ENCODE measurements at places on chromosomes 4 and X.
A peak's percentile ranks its signal among the peaks of the same experiment; 100 is the strongest.

DNA sequence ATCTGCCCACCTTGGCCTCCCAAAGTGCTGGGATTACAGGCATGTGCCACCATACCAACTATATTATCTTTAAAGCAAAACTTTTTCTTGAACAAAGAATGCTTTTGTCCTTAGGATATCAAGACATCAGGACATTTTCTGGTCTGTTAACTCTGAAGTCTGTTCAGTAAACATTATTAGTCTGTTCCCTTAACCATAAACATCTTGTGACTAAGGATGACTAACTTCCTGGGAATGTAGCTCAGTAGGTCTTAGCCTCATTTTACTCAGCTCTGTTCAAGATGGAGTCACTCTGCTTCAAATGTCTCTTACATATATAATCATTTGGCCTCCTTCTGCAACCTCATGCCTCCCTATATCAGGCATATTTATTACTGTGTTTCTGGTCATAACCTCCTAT, 122.9 kb downstream of the UBE2NL start:
- DNase-seq, result peak; percentile 79

DNA sequence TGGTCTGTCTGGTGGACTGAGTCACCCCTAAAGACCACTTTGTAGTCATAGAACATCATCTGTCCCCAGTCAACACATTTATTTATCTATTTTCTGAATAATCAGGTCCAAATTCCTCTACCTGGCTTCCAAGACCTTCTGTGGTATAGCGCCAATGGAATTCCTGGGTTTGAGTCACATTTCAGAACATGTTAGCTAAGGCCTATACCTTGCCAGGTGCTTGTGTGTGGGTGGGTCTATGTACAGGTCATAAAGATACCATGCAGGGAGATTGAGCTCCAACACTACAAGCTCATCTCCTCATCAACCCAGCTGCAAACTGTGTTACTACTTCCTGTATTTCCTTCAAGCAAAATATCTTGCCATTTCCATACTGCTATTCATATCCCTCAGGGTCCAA, 113.3 kb downstream of the TRAPPC11 start:
- no peak for DNase-seq

DNA sequence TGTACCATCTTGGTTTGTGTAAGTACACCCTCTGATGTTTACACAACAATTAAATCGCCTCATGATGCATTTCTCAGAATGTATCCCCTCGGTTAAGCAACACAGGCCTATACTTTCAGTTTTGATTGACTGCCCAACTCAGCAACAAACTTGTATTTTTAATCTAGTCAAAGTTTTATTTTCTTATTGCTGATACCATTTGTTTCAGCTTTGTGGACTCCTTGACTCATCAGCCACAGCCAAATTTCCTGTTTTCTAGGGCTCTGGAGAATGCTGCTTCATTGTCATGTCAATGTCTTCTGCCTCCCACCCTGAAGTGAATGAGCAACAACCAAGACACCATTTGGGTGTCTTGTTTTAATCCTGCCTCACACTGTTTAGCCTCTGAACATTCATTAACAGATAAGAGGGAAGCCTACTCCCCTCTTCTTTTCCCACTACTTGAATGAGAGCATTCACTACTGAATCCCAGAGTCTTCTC, 14.0 kb downstream of the BBS12 start:
- DNase-seq, result peak; percentile 49

DNA sequence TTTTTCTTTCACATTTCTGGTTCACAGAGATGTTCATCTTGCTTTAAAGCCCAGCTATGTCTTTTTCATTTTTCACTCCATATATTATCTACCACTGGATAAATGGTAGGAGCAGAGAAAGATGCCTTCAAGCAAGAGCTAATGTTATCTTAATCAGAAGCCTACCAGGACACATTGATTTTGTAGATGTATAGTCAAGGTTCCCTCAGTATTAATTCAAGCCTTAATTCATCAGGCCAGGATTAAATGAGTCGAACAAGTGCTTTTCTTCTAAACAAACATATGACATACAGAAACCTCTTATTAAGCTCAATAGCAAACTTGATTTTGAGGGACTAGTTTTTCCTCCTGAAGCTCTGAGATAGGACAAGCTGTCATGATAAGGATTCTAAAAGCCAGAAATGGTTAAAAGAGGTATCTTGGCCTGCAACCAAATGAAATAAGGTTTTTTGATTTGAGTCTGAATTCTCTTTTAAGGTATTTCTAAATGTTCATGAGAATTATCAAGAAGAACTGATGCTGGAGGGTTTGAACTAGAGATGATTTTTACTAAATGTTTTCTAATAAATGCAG, 81.7 kb upstream of the FTHL17 start:
- DNase-seq, result no peak

DNA sequence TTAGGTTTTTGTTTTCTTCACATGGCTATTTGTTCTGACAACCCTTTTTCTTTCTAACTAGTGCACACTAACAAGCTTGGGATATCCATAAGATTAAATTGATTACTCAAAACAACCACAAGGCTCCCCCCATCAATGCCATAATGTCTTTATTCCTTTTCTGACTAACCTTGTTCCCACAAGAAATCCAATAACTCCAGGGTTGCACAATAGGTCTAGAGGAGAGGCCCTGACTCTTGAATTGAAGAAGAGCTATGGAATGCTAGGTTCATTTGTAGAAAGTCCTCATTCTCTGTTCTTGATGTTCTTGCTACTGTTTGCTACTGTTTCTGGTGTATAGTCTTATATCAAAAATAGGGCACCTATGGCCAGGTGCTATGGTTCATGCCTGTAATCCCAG, 71.0 kb downstream of the PRRG1 start:
- peak; percentile 0 for DNase-seq

DNA sequence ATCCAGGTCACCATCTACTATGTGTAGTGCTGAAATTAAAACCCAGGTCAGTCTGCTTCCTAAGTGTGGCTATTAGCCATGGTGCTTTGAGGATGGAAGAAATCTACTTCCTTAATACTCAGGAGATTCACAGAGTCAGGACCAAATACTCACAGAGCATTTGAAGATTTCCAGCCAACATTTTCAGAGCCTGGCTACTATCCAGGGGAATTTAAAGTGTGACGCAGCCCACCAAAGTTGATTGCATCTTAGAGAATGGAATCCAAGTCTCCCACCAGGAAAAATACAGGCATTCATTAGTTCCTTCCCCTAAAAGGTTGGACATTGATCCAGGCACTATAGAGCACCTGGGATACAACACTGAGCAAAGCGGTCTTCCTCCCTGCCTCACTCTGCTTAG, 83.8 kb downstream of the HS3ST1 start:
- DNase-seq, result no peak

DNA sequence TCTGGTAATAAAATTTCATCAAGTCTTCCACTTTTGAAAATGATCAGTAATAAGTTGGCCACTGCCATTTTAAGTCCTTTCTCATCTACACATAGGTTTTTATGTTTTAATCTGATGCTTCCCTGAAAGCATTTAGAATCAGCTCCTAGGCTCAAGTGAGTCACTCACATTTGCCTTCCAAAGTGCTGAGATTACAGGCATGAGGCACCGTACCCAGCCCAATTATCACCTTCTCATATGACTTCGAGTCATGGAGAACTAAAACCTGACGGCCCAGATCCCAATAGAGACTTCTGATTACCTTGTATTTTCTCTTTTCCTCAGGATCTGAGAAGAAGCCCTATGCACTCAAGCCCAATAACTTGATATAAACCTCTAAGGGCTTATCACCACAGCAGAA, 140.8 kb downstream of the OPHN1 start:
- DNase-seq, result peak; percentile 23

DNA sequence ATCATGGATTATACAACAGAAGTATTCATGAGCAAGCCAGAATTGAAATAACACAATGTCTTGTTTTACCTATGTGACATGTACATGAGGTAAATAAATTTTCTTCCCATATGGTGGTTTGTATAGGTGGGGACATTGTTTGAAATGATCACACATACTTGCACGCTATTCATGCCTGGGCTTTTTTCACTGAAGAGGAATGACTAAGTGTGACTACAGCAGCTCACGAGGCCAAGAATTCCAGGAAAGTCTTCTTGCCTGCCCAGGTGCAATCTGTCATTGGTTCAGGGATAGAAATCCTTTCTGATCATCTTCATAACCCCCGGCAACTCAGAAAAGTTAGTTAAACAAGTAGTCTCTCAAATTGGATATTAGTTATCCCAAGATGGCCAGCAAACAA, 36.3 kb upstream of the AREG start:
- peak; percentile 85 for DNase-seq

- no peak for DNase-seq
Observed at GRCh38 chrX:11609109-11609508, 56.6 kb downstream of the ARHGAP6 start.

- peak; percentile 50 for DNase-seq
Observed at GRCh38 chrX:666762-667720, 36.5 kb downstream of the SHOX start.

DNA sequence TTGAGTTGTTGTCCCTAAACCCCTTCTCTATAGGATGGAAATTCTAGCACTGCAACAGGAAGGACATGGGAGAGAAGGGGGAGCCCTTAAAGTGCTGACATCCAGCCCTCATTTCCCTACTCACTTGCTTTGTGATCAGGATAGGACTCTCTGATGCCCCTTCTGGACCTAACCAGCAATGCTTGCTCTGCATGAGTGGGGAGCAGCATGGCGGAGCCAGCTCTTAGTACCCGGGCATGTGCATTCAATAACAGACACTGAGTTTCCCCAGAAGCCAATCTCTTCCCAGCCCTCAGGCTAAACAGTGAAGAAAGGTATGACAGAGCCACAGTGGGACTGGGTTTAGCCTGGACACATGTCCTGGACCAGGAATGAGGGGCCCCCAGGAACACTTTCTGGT, 14.0 kb downstream of the SOD3 start:
- peak; percentile 15 for DNase-seq

DNA sequence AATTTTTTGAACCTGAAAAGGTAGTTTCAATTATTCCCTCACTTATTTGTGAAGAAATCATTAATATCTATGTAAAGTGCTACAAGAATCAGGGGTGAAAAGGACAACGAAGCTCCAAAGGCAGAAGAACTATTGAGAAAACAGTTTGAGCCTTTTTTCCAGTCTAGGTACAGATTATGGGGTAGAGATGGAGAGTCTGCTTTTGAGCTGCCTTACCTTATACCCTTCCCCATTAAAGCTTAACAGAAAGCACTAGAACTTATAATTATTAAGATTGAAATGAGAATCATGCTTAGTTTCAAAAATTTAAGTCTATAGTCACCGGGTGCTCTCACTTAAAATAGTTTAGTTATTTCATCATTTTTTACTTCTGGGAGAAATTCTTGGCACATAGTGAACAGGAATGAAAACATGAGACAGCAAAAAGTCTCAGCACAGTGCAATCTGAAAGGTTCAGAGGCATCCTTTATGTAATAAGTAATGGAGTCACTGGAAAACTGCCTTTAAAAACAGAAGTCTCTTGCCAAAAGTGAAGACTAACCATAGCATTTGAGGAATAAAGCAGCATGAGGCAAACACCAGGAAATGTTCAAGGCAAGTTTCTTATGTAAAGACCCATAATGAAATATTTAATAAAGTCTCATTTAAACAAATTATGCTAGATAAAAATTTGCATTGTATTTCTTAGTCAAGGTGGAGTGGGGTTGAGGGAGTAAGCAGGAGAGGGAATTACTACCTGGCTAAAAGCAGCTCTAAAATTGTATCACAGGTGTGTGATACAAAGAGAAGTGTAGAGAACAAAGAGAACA, 5.1 kb upstream of the DCLK2 start:
- peak; percentile 47 for DNase-seq

GRCh38 chr4:90122355-90122748, 4.8 kb upstream of the CCSER1 start:
- DNase-seq, result peak; percentile 18

GRCh38 chr4:128810331-128810870, 901 bp downstream of the JADE1 start:
- DNase-seq, result peak; percentile 48

- DNase-seq, result peak; percentile 97
Observed at GRCh38 chr4:133865612-133866327, 335.8 kb downstream of the PABPC4L start.

GRCh38 chr4:11489453-11490083, 60.9 kb upstream of the HS3ST1 start:
- DNase-seq, result no peak

GRCh38 chr4:95340191-95340590, 208.6 kb downstream of the UNC5C start:
- DNase-seq, result no peak

DNA sequence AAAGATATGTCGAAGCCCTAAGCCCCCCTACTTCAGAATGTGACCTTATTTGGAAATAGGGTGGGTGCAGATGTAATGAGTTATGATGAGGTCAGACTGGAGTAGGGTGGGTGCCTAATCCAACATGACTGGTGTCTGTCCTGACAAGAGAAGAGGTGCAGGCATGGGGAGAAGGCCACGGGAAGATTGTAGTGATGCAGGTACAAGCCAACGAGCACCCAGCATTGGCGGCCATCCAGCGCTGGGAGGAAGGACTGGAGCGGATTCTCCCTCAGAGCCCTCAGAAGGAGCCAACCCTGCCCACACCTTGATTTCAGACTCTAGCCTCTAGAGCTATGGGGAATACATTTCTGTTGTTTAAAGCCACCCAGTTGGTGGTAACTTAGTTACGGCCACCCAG, 237.2 kb downstream of the EVC2 start:
- no peak for DNase-seq

- DNase-seq, result no peak
Observed at GRCh38 chr4:2406406-2406805, 12.0 kb downstream of the ZFYVE28 start.

- DNase-seq, result no peak
Observed at GRCh38 chr4:95363559-95363925, 185.2 kb downstream of the UNC5C start.

- DNase-seq, result no peak
Observed at GRCh38 chr4:3658530-3658913, 107.7 kb upstream of the ADRA2C start.

- DNase-seq, result peak; percentile 72
Observed at GRCh38 chr4:122921971-122922876, at the start of gene NUDT6. TSS of gene NUDT6 (minus strand) at chr4:122922597. CDS start at chr4:122922572, 25 bp downstream.

DNA sequence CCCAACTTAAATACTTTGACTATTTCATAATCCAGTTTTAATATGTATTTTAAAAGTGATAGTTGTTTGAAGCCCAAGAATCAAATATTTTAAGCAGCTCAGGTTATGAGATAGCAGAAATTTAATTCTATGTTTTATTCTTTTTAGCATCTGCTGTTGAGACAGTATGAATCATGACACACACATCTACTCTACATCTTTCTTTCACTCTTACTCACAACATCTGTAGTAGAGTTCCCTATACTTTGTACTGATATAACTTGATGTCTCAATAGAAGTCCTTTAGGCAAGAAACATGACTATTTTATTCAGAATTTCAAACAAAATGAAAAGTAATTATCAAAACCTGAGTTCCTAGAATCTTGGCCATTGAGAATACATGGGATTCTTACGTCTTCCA, 187.9 kb upstream of the GNPDA2 start:
- DNase-seq, result no peak

DNA sequence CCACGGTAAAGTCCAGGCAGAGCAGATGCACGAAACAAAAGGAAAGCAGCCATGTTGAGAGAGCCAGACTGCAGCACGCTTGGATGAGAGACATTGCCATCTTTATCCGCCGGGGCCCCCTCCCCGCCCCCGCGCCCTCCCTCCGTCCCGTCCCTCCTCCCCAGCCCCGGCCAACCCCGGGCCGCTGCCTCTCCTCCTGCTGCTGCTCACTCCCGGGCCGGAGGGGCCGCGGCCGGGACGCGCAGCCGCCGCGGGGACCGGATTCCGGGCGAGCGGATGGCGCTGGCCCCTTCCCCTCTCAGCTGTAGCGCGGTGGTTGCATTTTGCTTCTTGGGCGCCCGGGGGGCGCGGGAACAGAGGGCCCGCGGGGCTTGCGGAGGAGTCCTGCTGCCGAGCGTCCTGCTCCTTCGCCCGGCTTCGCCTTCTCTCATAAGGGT, 542 bp downstream of the RNF150 start:
- DNase-seq, result peak; percentile 19

- DNase-seq, result no peak
Observed at GRCh38 chr4:177308847-177309521, 690 bp upstream of the NEIL3 start.
